Right lung (tissue), 10 donors: ENCODE measurements at places on chromosomes 13 and 19. TPM values are rescaled to one million over a fixed set of nuclear protein-coding genes. Genes with fewer than 3 reads are reported as not detected.

The POU2F2 gene
- polyA plus RNA-seq: 1.5 TPM

The MEIS3 gene
- 20.6 TPM for polyA plus RNA-seq

The SLC46A3 gene
- polyA plus RNA-seq: 1.6 TPM

The DMRTC2 gene
- not detected for polyA plus RNA-seq

The OR1M1 gene
- not detected for polyA plus RNA-seq

The ZNF579 gene
- polyA plus RNA-seq: 14.6 TPM

The GNA15 gene
- polyA plus RNA-seq: 2.3 TPM

The RFPL4A gene
- polyA plus RNA-seq: 0.14 TPM

The PCSK4 gene
- 5.0 TPM for polyA plus RNA-seq

The CYP4F22 gene
- not detected for polyA plus RNA-seq

The DNAJC15 gene
- 14.1 TPM for polyA plus RNA-seq

The FBXW9 gene
- 8.4 TPM for polyA plus RNA-seq

The JUNB gene
- 14.8 TPM for polyA plus RNA-seq

The CGB5 gene
- 0.30 TPM for polyA plus RNA-seq

The DDA1 gene
- polyA plus RNA-seq: 40.6 TPM

The RTBDN gene
- 0.08 TPM for polyA plus RNA-seq

The SHC2 gene
- polyA plus RNA-seq: 13.3 TPM

The TEX26 gene
- 3.3 TPM for polyA plus RNA-seq

The NCR1 gene
- polyA plus RNA-seq: 0.33 TPM

The NLRP13 gene
- not detected for polyA plus RNA-seq

The PLVAP gene
- 18.6 TPM for polyA plus RNA-seq

The NLRP5 gene
- polyA plus RNA-seq: not detected

The PSG6 gene
- polyA plus RNA-seq: not detected

The ERVV-1 gene
- polyA plus RNA-seq: not detected

The EML2 gene
- polyA plus RNA-seq: 29.8 TPM

The GTF2F2 gene
- polyA plus RNA-seq: 26.1 TPM

The ANKRD10 gene
- polyA plus RNA-seq: 472 TPM

The CEACAM21 gene
- 7.3 TPM for polyA plus RNA-seq

The PLIN4 gene
- 1.1 TPM for polyA plus RNA-seq

The MAP3K10 gene
- polyA plus RNA-seq: 12.1 TPM

The CGB1 gene
- polyA plus RNA-seq: not detected

The RB1 gene
- 52.7 TPM for polyA plus RNA-seq

The CEACAM5 gene
- 0.16 TPM for polyA plus RNA-seq

The CRX gene
- polyA plus RNA-seq: not detected

The ZNF699 gene
- polyA plus RNA-seq: 4.0 TPM

The LAIR2 gene
- polyA plus RNA-seq: 1.6 TPM

The OVOL3 gene
- polyA plus RNA-seq: not detected

The GDF15 gene
- 17.9 TPM for polyA plus RNA-seq

The DIAPH3 gene
- polyA plus RNA-seq: 5.8 TPM

The FKRP gene
- 24.5 TPM for polyA plus RNA-seq

The ETV2 gene
- 2.0 TPM for polyA plus RNA-seq

The ADM5 gene
- 1.3 TPM for polyA plus RNA-seq

The RASIP1 gene
- polyA plus RNA-seq: 17.7 TPM

The KLK4 gene
- polyA plus RNA-seq: not detected

The ZNF724 gene
- 6.1 TPM for polyA plus RNA-seq

The PLPP2 gene
- polyA plus RNA-seq: 5.2 TPM

The CILP2 gene
- polyA plus RNA-seq: 1.0 TPM

The PCDH17 gene
- 16.7 TPM for polyA plus RNA-seq

The PRR36 gene
- polyA plus RNA-seq: 6.5 TPM

The PDX1 gene
- not detected for polyA plus RNA-seq

The RASAL3 gene
- 1.9 TPM for polyA plus RNA-seq

The C5AR1 gene
- polyA plus RNA-seq: 3.1 TPM

The COX7A1 gene
- 34.6 TPM for polyA plus RNA-seq

The LILRA1 gene
- 0.41 TPM for polyA plus RNA-seq

The KLHL1 gene
- not detected for polyA plus RNA-seq

The LYPD3 gene
- polyA plus RNA-seq: 1.2 TPM

The GGN gene
- polyA plus RNA-seq: 0.79 TPM

The CHST8 gene
- not detected for polyA plus RNA-seq

The NCAN gene
- polyA plus RNA-seq: 0.09 TPM

The PTGER1 gene
- 4.0 TPM for polyA plus RNA-seq
